ENCODE measurements at places on chromosomes 1 and 21. TPM values are rescaled to one million over a fixed set of nuclear protein-coding genes. Genes with fewer than 3 reads are reported as not detected.

Gene PPIAL4G
- not detected for total RNA-seq

Gene PTPN14
- total RNA-seq, result 72.3 TPM

Gene NUF2
- 7.0 TPM for total RNA-seq

Gene TAS1R1
- 0.20 TPM for total RNA-seq

Gene CASZ1
- 0.50 TPM for total RNA-seq

Gene DIPK1A
- 24.6 TPM for total RNA-seq

Gene CFAP74
- total RNA-seq, result not detected

Gene NPHS2
- not detected for total RNA-seq

Gene TRIM46
- 5.2 TPM for total RNA-seq

Gene APOBEC4
- total RNA-seq, result not detected

Gene CD101
- total RNA-seq, result 0.59 TPM

Gene PM20D1
- total RNA-seq, result not detected

Gene EVA1B
- total RNA-seq, result 131 TPM

Gene S100A8
- not detected for total RNA-seq

Gene CASQ2
- not detected for total RNA-seq

Gene DNAI4
- total RNA-seq, result 8.1 TPM

Gene FMO4
- total RNA-seq, result 2.4 TPM

Gene CFHR3
- not detected for total RNA-seq

Gene FCGR1A
- total RNA-seq, result 0.20 TPM

Gene TMEM50B
- 24.9 TPM for total RNA-seq

Gene UTS2
- total RNA-seq, result not detected

Gene SLC25A34
- total RNA-seq, result 0.73 TPM

Gene LCA5L
- total RNA-seq, result 2.2 TPM

Gene SPRR2F
- total RNA-seq, result not detected

Gene C8A
- total RNA-seq, result not detected

Gene SAMD11
- total RNA-seq, result 1.9 TPM

Gene NR1I3
- total RNA-seq, result not detected

Gene MDM4
- total RNA-seq, result 33.9 TPM

Gene DPT
- 0.53 TPM for total RNA-seq

Gene PATJ
- 8.2 TPM for total RNA-seq

Gene CD53
- total RNA-seq, result not detected

Gene FAM163A
- total RNA-seq, result not detected

Gene OR2T29
- not detected for total RNA-seq

Gene LCE6A
- not detected for total RNA-seq

Gene BRINP3
- total RNA-seq, result not detected

Gene SPATA45
- not detected for total RNA-seq

Gene DMRTA2
- 0.46 TPM for total RNA-seq

Gene OR6F1
- not detected for total RNA-seq

Gene PRPF38A
- total RNA-seq, result 9.1 TPM

Gene DCDC2B
- total RNA-seq, result not detected

Gene TRABD2B
- total RNA-seq, result 0.59 TPM

Gene AK4
- 120 TPM for total RNA-seq

Gene OR10K1
- total RNA-seq, result not detected

Gene IL12RB2
- not detected for total RNA-seq

Measured in smooth muscle cell of the pulmonary artery (primary cell).